ENCODE measurements at places on chromosomes 13 and 19. TPM values are rescaled to one million over a fixed set of nuclear protein-coding genes. Genes with fewer than 3 reads are reported as not detected.

Gene MYADM
- 107 TPM for total RNA-seq

GRCh38 chr13:41411522-41411921, 45.8 kb upstream of the RGCC start:
- peak; percentile 35 for DNase-seq
- no peaks in the 10 kb centered on the region for H3K36me3 ChIP-seq
- no peak overlapping the region for H3K27ac ChIP-seq

GRCh38 chr13:110546926-110547325, 14.6 kb downstream of the RAB20 start:
- peaks cover 2% of the 10 kb centered on the region for H3K36me3 ChIP-seq
- no peaks in the 10 kb centered on the region for H3K27me3 ChIP-seq

DNA sequence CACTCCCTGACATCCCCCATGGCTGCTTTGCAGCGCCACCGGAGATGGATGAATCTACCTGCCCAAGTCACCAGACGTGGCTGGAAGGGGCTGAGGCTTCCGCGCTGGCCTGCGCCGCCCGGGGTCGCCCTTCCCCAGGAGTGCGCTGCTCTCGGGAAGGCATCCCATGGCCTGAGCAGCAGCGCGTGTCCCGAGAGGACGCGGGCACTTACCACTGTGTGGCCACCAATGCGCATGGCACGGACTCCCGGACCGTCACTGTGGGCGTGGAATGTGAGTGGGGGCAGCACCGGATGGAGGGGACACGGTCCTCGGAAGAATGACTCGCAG, 4.6 kb downstream of the ICAM5 start:
- no peak for DNase-seq
- H3K27ac ChIP-seq = no peak overlapping the region
- peaks cover 50% of the 10 kb centered on the region for H3K4me1 ChIP-seq
- no peak overlapping the region for H3K4me3 ChIP-seq

GRCh38 chr13:51479199-51479523, 26.3 kb upstream of the INTS6 start:
- H3K4me3 ChIP-seq = no peak overlapping the region
- H3K4me1 ChIP-seq = peaks cover 4% of the 10 kb centered on the region
- no peaks in the 10 kb centered on the region for H3K36me3 ChIP-seq
- H3K27ac ChIP-seq = no peak overlapping the region

Gene ZNF100
- 27.1 TPM for total RNA-seq

Gene ZNF836
- total RNA-seq = 21.7 TPM

DNA sequence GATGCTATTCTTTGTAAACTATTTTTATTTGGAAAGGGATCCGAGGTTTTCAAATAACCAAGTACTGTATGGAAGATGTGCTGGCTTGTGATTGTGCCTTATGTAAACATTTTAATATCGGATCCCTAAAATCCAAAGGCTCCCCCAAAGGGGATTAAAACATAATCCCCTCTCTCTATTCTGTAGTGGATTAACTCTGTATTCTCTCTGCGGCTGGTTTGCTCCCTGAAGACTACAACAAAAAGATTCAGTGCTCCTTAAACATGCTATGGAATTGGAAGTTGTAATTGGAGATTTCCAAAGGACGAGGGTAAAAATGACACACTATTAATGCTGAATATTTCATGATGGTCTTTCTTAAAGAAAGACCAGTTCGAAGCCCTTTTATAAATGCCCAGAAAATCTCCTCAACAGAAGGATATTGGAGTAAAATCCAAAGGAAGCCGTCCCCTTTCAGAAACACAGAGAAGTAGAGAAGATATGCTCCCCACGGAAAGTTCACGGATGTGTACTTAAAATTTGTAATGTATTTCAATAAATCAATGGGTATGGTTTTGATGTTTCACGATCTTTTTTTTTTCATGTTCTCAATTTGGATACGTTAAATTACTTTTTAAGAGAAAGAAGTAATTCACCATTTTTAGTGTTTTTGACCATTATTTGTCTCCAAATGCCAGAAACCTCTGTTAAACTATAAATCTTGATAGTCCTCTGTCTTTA, 6.5 kb downstream of the MAB21L1 start:
- no peak overlapping the region for H3K27ac ChIP-seq
- no peak overlapping the region for H3K4me3 ChIP-seq
- no peak for DNase-seq
- H3K27me3 ChIP-seq = peaks cover 56% of the 10 kb centered on the region

- no peak for DNase-seq
- H3K36me3 ChIP-seq = no peaks in the 10 kb centered on the region
- no peak overlapping the region for H3K27ac ChIP-seq
- H3K4me1 ChIP-seq = no peaks in the 10 kb centered on the region
- no peak overlapping the region for H3K4me3 ChIP-seq
These were observed 18.4 kb upstream of the TFDP1 start for GRCh38 chr13:113566227-113566561.

GRCh38 chr19:2949939-2950285, 5.1 kb upstream of the ZNF77 start:
- H3K4me3 ChIP-seq = peak overlapping the region; percentile 94
- peaks cover 10% of the 10 kb centered on the region for H3K36me3 ChIP-seq
- no peak for DNase-seq

Gene CPAMD8
- total RNA-seq = 0.22 TPM

Gene FBXO27
- not detected for total RNA-seq

DNA sequence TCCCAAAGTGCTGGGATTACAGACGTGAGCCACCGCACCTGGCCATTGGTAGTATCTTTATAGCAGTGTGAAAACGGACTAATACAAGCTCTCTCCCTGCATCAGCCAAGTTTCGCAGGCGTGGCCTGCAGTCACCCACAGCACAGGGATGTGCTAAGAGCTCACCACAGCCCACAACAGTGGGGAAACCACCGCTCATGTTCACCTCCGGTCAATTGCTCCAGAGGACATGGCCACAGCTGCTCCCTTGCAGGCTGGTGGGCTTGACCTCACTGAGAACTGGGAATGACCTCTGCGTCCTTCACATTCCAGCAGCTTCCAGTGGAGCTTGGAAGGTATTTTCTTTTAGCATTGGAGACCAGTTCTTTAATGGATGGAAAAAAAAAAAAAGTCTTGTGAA, 156.4 kb downstream of the KCTD15 start:
- H3K27ac ChIP-seq = no peak overlapping the region
- no peaks in the 10 kb centered on the region for H3K27me3 ChIP-seq
- DNase-seq = no peak

Gene PKN1
- total RNA-seq = 238 TPM

DNA sequence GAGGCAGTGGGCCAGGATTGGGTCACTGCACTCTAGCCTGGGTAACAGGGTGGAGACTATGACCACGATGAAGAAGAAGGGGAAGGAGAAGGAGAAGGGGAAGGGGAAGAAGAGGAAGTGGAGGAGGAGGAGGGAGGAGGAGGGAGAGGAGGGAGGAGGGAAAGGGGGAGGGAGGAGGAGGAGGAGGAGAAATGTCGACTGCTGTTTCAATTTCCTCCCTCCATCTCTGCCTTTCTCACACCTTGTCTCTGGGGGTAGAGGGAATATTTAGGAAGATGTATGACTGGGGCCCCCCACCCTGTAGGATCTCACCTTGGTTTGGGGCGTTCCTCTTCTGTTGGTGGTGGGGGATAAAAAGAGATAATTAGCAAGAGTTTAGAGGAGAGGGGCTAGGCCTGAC, 3.8 kb downstream of the TNNT1 start:
- DNase-seq = no peak
- no peak overlapping the region for H3K4me3 ChIP-seq
- H3K4me1 ChIP-seq = peaks cover 4% of the 10 kb centered on the region
- no peak overlapping the region for H3K27ac ChIP-seq
- H3K27me3 ChIP-seq = peaks cover 27% of the 10 kb centered on the region

Gene PLK5
- total RNA-seq = not detected

- no peaks in the 10 kb centered on the region for H3K27me3 ChIP-seq
- no peak overlapping the region for H3K27ac ChIP-seq
- DNase-seq = no peak
- peaks cover 15% of the 10 kb centered on the region for H3K4me1 ChIP-seq
- peaks cover 39% of the 10 kb centered on the region for H3K36me3 ChIP-seq
These were observed 17.5 kb downstream of the TMED1 start for GRCh38 chr19:10818301-10819123.

DNA sequence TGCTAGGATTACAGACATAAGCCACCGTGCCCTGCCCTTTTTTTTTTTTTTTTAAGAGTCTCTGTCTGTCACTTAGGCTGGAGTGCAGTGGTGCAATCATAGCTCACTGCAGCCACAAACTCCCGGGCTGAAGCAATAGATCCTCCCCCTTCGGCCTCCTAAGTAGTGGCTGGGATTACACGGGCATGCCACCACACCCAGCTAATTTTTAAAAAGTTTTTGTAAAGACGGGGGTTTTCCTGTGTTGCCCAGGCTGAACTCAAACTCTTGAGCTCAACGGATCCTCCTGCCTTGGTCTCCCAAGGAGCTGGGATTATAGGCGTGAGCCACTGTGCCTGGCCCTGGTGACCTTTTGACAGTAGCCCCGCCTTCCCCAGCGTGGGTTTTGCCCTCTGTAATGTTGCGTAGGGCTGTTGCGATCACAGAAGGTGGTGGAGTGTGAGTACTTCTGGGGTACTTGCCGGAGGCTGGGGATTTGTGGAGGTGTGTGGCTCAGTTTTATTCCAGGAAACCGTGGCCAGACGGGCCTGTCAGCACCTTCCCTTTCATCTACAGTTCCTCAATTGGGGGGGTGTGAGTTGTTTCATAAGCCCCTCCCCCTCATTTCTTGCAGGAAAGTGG, 11.6 kb upstream of the RETN start:
- DNase-seq = no peak
- H3K4me3 ChIP-seq = no peak overlapping the region
- no peaks in the 10 kb centered on the region for H3K27me3 ChIP-seq
- peaks cover 31% of the 10 kb centered on the region for H3K4me1 ChIP-seq
- no peaks in the 10 kb centered on the region for H3K36me3 ChIP-seq
- peak overlapping the region; percentile 9 for H3K27ac ChIP-seq

Gene LCP1
- total RNA-seq = 1,260 TPM

DNA sequence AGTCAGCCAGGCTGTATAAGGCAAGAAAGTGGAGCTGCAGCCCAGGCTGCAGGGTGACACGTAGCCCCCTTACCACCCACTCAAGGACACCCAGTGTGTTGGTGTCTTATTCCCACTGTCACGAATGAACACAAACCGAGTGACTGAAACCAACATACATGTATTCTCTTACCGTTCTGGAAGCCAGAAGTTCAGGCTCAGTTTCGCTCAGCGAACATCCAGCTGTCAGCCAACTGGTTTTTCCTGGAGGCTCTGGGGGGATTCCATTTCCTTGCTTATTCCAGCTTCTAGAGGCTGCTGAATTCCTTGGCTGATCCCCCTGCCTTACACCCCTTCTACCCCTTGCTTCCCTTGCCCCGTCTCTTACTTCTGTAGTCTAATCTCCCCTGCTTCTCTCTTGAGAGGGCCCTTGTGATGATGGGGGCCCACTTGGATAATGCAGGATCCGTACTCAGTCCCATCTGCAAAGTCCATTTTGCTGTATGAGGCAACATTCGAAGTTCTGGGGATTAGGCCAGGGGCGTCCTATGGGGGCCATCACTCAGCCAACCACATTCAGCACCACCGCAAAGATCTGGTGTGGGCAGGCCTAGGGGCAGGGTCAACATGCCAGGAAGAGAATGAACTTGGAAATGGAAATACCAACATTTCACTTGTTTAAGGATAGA, 47.3 kb upstream of the MTIF3 start:
- no peak overlapping the region for H3K27ac ChIP-seq
- H3K36me3 ChIP-seq = no peaks in the 10 kb centered on the region
- H3K4me3 ChIP-seq = no peak overlapping the region

DNA sequence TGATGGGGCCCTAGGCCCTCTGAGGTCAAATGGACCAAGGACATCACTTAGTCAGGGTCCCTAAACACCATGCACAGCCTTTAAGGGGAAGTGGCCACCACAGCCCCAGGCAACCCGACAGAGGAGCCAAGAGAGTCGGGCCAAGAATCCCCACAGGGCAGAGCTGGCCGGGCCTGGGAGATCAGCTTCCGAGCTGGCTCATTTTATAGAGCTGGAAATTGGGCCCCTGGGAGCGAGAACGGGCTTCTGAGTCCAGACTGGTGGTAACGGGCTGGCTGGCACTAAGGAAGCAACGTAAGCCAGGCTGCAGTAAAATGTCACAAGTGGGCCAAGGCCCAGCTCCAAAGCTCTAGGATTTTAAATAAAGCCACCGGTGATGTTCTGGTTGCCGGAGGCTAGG, 51.1 kb downstream of the HSPH1 start:
- H3K4me1 ChIP-seq = no peaks in the 10 kb centered on the region
- no peaks in the 10 kb centered on the region for H3K36me3 ChIP-seq
- peaks cover 25% of the 10 kb centered on the region for H3K27me3 ChIP-seq
- DNase-seq = no peak

Gene THSD8
- 27.0 TPM for total RNA-seq

Gene CAPS
- total RNA-seq = 21.0 TPM

Gene ZBTB45
- 19.9 TPM for total RNA-seq

- H3K4me1 ChIP-seq = peaks cover 5% of the 10 kb centered on the region
- DNase-seq = no peak
- H3K27ac ChIP-seq = no peak overlapping the region
- no peaks in the 10 kb centered on the region for H3K36me3 ChIP-seq
These were observed 23.1 kb upstream of the CDC16 start for GRCh38 chr13:114211446-114212157.
